Peyer's patch (tissue), 4 donors: ENCODE measurements at places on chromosomes 2 and 18.

- DNase-seq = no peak
Measured at GRCh38 chr18:42480441-42480840, 525.4 kb downstream of the PIK3C3 start.

DNA sequence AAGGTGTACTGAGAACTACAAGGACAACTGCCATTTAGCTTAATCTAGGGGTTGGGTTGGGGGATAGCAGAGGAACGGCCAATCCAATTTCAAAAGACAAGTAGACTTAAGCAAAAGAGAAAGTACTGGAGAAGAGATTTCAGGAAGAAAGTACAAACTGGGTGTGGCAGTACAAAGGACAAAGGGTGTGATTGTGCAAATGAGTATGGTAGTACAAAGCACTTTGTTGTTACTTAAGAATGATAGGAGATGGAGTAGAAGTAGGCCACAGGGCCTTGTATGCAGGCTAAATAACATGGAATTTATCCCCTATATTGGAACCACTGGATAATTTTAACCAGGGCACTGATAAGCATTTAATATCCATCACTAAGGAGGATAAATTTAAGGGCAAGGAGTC is 4.7 kb upstream of the ORC2 start:
- peak; percentile 73 for DNase-seq

- DNase-seq = no peak
Measured at GRCh38 chr18:31579375-31579774, 12.3 kb upstream of the TTR start.

DNA sequence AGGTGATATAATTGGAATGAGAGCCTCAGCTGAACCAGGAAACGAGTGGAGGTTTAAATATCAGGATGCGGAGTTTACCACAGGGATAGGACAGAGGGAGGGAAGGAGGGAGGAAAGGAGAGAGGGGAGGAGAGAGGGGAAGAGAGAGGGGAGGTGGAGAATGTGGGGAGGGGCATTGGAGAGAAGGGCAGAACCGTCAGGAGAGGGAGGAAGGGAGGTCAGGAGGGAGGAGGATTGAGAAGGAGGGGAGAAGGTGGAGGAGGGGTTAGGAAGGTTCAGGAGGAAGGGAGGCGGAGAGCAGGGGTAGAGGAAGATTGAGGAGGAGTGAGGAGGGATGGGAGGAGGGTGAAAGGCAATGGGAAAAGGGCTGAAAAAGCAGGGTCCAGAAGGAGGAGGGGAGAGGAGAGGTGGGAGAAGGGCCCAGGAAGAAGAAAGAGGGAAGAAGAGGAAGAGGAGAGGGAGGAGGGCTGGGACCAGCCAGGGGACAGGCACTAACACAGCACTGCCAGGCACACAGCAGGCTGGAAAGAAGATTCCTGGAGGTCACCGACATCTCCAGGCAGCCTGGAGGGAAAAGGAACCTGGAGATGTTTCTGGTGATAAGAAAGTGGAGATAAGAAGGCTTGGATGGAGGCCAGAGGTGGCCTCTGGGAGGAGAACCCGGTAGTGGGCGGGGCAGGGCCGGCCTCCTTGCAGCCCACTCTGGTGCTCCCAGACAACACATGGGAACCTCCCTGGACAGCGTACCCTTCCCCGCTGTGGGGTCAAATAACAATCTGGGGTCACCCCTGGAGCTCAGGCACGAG is 176.7 kb upstream of the SMAD2 start:
- peak; percentile 66 for DNase-seq

DNA sequence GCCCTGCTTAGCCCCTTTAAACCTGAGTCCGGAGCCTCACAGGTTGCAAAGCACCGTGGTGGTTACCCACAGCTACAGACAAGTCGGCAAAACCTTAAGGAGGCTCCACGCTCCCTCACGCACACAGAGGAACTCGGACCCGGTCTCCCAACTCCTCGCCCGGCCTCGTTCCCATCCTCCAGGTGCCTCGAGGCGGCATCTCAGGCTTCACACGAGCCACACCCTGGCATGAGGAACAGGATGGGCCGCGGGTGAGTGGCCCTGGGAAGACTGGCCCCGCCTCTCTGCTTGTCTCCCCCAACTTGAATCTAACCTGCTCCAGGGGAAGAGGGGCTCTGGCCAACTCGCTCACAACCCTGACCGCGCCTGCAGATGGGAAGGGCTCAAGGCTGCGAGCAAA is 97.4 kb downstream of the EIPR1 start:
- DNase-seq = no peak

- no peak for DNase-seq
Measured at GRCh38 chr18:686339-687111, 25.9 kb downstream of the ENOSF1 start.

- DNase-seq = peak; percentile 63
Measured at GRCh38 chr2:69200107-69200520, 186.9 kb downstream of the GFPT1 start.

- no peak for DNase-seq
Measured at GRCh38 chr18:50855976-50856757, 22.8 kb upstream of the ME2 start.

- DNase-seq = no peak
Measured at GRCh38 chr2:1893856-1894255, 149.5 kb upstream of the PXDN start.

GRCh38 chr2:11480859-11481258 is 14.9 kb upstream of the E2F6 start:
- DNase-seq = no peak

DNA sequence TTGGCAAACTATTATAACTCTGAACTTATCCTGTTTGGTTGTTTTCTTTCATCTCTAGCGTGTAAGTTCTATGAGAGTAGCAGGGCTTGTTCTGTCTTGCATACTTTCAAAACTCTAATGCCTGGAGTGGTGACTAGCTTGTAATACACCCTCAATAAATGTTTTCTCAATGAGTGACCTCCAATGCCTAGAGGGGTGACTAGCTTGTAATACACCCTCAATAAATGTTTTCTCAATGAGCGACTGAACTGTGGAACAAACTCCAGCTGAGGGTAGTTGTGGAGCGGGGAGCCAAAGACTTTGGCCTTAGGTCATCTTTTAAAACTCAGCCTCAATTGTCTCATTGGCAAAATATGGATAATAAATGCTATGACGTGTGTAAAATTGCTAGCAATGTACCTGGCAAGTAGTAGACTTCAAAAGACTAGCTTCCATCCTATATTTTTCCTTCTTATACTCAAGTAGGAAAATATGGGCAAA is 1.8 kb downstream of the GPD2 start:
- DNase-seq = no peak

DNA sequence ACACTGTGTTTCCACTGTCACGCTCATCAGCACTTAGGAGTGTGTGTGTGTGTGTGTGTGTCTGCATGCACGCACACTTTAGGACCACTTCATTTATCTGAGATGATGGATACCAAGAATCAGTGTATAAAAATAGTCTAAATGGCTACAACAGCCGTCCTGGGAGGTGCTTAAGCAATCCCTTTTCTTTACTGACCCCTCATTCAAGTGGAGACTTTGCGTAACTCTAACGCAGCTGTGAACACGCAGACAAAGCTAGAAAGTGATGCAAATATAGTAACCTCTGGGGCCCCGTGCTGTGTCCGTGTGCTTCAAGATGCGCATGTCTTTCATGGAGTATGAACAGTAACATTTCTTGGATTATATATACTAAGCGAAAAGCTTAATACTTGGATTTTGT is 40.4 kb upstream of the RBM44 start:
- no peak for DNase-seq

DNA sequence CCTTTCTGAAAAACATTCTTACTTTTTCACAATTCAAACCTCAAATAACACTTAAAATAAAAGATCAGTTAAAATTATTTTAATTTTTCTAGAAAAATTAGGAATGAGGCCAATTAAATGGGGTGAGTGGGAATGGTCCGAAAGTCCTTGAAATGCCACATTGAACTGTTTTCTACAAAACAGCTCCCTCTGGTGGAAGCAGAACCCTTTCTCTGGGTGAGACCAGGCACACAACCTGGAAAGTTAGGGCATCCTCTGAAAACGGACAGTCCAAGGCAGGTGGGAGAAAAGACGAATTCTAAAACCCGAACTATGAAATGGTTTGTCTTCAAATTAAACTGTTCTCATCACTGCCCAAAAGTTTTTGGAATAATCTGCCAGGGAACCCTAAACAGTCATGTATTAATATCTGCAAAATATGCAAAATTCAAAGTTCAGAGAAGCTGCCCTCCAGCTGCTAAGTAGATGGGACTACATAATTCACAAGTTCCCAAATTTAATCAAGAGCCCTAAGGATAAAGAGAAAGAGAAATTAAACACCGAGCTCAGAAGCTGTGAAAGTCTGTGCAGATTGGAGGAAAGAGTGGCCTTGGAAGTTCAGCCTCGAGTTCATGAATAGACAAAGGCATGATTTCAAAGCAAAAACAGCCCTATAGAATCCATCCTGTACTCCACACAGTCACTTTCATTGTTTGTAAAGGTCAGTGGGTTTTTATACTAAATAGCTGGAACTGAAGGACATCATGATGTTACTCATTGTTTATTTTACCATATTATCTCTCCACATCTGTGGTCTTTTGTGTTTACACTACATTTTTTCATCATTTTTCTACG is 108.3 kb downstream of the PIEZO2 start:
- no peak for DNase-seq

- DNase-seq = no peak
Measured at GRCh38 chr2:154720651-154721050, 22.2 kb downstream of the KCNJ3 start.

- no peak for DNase-seq
Measured at GRCh38 chr2:158025255-158025996, 76.2 kb upstream of the UPP2 start.

DNA sequence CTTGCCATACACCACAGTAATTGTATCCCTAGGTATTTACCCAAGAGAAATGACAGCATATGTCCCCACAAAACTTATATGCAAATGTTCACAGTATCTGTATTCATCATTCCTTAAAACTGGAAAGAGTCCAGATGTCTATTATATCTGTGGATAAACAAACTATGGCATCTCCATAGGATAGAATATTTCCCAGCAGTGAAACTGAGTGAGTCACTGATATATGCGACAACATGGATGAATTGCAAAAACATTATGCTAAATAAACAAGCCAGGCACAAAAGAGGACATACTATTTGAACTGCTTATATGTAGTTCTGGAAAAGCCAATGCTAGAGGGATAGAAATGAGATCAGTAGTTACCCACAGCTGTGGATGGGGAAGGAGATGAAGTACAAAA is 359.4 kb upstream of the DSEL start:
- no peak for DNase-seq

DNA sequence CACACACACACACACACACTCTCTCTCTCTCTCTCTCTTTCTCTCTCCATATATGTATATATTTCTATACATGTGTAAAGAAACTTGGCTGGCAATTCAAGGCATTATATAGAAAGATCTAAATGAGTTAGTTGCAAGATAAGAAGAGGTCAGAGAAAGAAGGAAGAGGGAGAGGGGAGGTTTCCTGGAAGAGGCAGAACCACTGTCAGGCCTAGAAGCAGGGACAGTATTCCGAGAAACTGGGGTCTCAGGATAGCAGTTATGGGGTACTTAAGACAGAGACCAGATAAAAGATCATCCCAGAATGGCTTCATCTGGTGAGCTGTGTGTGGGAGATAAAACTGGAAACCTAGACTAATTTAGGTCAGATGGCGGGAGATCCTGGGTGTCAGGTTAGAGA is 180.8 kb downstream of the CAMKMT start:
- DNase-seq = no peak

GRCh38 chr18:62249478-62250097 is 62.5 kb downstream of the RELCH start:
- peak; percentile 83 for DNase-seq

- no peak for DNase-seq
Measured at GRCh38 chr2:212974692-212975091, 176.7 kb downstream of the IKZF2 start.

DNA sequence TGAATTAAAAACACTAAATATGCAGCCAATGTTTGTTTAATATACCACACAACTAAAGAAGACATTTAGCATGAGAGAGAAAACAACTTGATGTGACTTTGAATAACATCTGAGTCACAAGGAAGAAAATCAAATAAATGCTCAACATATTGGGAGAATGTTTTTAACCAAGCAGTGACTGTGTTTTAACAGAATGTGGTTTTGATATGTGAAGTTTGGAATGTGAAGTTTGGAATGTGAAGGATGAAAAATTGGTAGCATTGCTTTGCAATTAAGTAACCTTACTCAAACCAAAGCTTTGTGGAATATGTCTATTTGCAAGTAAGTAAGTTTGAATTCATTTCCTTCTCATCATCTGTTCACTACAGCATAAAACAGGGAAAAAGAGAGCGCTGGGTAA is 128.2 kb upstream of the DNAJC10 start:
- no peak for DNase-seq

DNA sequence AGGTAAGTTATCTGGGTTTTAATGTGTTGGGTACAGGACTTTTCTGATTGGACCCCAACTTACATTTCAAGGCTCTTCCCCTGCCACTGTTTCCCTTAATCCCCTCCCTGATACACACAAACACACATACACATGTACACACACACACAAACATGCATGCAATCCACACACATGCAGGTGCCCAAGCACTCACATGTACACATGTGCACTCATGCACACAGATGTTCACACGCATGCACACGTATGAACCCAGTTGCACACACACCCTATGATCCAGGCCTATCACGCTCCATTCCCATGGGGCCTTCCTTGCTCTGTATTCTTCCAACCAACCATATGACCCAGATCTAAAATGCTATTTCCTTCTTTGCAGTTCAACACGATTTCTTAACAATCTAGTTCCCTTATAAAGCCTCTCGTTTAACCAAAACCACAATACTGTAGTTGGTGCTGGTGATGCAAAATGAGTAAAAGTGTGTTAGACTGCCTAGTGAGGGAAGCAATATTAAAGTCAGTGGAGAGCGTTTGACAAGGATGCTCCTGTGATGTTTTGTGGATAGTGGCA is 11.1 kb downstream of the SERPINB8 start:
- no peak for DNase-seq
